Stomach (tissue), 19 donors: ENCODE measurements at places on chromosomes 5 and 9. TPM values are rescaled to one million over a fixed set of nuclear protein-coding genes. Genes with fewer than 3 reads are reported as not detected.

The WDR31 gene
- polyA plus RNA-seq = 1.3 TPM

The SLC4A9 gene
- not detected for polyA plus RNA-seq

The PCDHGA4 gene
- not detected for polyA plus RNA-seq

The PCDHB14 gene
- polyA plus RNA-seq = 0.31 TPM

The MARCOL gene
- not detected for polyA plus RNA-seq

The TAF11L10 gene
- polyA plus RNA-seq = not detected

The SLC46A2 gene
- 0.20 TPM for polyA plus RNA-seq

The MYOZ3 gene
- polyA plus RNA-seq = 1.8 TPM

The IL5 gene
- not detected for polyA plus RNA-seq

The ADAMTS13 gene
- 8.3 TPM for polyA plus RNA-seq

The FBP1 gene
- 61.4 TPM for polyA plus RNA-seq

The MCIDAS gene
- 1.8 TPM for polyA plus RNA-seq
